ENCODE measurements at places on chromosomes 6 and 20.

DNA sequence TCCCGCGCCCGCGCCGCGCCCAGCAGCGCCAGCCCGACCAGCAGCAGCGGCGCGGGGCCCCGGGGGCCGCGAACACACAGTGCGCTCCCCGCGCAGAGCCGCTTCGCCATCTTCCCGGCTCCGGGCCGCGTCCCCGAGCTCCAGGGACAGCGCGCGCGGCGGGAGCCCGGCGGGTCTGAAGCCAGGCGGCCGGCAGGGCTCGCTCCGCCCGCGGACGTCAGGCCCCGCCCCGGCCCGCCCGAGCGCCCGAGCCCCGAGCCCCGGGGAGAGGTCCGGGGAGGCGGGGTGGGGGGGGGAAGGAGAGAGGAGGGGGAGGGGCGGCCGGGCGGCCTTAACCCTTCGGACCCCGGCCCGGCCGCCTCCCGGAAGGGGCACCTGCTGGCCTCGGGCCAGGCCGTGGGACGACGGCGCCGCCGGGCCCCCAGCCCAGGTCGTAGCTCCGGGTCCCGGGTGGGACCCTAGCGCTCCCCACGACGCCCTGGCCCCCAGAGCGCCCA is at the start of gene LAMA5:
LAMA5 (minus strand) TSS at position 177 of the 497 bp plus-strand sequence; CDS start at position 110, 67 bp downstream.
- DNase-seq, result peak; percentile 84

- DNase-seq, result no peak
Measured at GRCh38 chr20:1381753-1382591, 10.9 kb downstream of the FKBP1A start.

DNA sequence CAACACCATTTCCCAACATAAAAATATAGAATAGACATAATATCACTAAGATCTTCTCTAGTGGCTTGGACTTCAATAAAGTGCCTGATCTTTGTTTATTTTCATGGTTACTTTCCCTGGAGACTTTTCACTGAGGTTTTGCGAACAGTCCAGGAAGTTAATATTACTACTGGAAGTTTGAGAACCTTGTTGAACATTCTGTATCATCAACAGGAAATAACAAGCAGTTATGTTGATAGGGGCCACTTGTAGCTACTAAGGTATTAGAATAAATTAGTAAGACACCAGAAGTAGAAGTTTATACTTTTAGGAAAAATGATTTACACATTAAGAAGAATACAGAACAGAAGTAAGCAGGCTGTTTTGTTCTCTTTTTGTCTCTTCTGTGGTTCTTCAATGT is 180.2 kb downstream of the TFAP2B start:
- no peak for DNase-seq

GRCh38 chr6:79868098-79868722 is 79.1 kb downstream of the ELOVL4 start:
- DNase-seq, result peak; percentile 10
